Stimulated activated CD8-positive, alpha-beta memory T cell treated with anti-CD3 and anti-CD28 coated beads, Interleukin-4, amount 100 ng/mL, for 24 hours (primary cell): ENCODE measurements at places on chromosomes 3 and 15.

GRCh38 chr15:23854203-23854911 is 167.3 kb upstream of the NDN start:
- DNase-seq, result no peak

DNA sequence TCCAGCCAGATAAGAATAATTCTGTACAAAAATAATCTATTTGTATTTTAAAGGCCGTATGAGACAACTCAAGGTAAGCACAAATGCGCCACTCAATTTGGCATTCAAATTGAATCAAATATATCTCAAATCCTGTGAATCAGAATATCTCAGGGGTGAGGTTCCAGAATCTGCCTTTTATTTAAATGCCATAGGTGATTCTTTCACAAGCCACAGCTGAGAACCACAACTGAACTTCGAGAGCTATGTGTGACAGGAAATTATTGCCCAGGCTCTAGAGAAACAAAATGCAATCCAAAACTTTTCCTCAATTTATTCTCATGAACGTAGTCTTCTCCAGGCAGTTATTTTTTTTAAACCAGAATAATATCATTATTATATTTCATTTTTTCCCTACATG is 11.9 kb downstream of the ATP8B4 start:
- DNase-seq, result no peak

- no peak for DNase-seq
Observed at GRCh38 chr3:30811151-30811795, 83.2 kb downstream of the GADL1 start.

DNA sequence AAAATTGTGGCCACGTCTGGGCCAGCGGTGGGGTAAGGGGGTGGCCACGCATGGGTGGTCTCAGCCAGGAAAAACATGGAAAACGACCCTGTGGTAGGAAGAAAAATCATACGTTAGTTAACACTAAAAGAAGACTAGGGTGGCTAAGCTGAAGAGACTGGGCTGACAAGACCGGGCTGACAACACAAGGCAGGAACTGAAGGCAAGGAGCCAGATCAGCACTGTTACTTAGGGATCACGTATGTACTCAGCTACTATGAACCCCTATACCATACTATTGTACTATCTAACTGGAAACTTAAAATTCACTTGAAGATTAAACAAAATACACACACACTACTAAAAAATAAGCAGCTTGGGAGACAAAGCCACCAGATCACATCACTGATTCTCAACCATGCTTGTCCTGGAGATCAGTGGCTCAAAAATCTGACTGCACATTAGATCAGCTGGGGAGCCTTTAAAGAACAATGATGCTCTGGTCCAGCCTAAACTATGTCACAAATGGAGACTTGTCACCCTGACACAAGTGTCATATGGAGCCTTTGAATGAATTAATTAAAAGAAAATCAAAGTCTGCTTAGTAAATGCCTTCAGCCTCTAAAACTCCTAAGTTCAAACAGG is 442.2 kb downstream of the SHQ1 start:
- DNase-seq, result no peak
